ENCODE measurements at places on chromosomes 13 and 19.

- DNase-seq = no peak
Measured at GRCh38 chr13:59000770-59001169, 1163.0 kb downstream of the DIAPH3 start.

GRCh38 chr13:48925001-48925400 lies 50.7 kb upstream of the FNDC3A start:
- DNase-seq = no peak

GRCh38 chr19:49929121-49929610 lies at the start of the genes ATF5 and NUP62:
Gene ATF5, plus strand, starts transcription at chr19:49929205. Its CDS starts 1,646 bp downstream, at chr19:49930851.
Gene NUP62, minus strand, starts transcription at chr19:49929504. Its CDS starts 19,697 bp downstream, at chr19:49909807.
- peak; percentile 99 for DNase-seq

DNA sequence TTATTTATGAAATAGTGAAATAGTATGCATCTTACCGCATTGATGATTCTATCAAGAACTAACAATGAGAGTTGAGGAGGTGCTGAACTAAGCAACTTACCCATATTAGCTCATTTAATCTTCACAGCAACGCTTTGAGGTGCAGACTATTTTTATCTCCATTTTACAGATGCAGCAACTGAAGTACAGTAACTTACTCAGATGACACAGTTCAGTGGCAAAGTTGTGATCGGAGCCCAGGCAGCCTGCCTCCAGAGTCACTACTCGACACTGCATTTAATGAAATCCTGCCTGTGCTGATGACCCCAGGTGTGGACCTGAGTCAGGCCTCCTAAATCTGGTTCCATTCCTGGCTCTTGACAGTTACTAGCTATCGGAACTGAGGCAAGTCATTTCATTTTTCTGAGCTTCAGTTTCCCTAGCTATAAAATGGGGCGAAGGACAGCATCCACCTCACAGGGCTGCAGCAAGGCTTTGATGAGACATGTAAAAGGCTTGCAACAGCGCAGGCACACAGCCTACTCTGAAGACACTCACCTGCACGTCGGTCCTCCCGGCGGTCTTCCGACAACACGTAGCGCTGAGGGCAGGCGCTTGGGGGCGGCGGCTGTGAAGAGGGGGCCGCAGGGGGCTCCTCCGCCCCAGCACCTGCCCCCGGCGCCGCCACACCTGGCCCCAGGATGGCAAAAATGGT lies 1.5 kb downstream of the MYPOP start:
- no peak for DNase-seq

DNA sequence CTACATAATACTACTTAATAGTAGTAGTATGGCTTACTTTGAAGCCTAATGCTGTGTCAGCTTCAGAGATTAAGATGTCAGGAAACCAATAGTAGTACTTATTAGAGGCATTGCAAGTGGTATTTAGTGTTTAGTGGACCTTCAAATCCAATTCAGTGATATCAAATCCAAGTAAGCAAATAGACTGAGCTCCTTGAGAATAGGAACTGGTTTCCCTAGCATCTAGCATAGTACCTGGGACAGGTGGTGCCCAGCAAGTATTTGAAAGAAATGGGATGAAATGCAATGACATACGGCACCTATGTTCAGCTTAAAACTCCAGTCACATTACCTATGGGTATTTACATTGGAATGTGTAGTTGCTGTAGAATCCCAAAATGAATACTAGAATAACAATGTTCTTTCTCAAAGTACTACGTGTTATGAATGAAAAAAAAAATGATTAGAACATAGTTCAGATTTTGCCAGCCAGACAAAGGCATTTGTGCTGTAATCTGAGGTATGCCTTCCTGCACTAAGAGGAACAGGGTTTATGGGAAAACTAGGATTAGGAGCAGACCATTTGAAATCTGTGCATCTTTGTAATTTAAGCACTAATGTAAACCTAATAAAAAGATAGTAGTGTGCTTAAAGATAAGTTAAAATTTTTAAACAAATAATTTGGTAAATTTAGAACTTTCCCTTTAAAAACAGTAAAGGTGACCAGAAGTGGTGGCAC lies 17.1 kb downstream of the LSM14A start:
- no peak for DNase-seq

DNA sequence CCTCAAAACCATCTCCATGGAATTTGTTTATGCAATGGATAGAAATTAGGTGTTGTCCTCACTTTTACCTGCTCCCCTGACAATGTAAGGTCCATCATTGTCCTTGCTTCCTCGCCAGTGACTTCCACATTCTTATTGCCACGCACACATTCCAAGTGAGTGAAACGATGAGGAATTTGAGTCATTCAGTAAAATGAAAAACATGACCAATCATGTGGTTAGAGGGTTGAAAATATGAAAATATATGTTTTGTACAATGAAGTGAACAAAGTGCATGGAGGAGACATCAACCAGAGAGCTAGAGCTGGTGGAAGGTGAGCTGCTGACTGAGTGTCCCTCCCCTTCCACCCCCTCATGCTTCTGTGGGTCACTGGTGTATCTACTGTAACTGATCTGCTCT lies 91.7 kb downstream of the ATP8A2 start:
- no peak for DNase-seq

DNA sequence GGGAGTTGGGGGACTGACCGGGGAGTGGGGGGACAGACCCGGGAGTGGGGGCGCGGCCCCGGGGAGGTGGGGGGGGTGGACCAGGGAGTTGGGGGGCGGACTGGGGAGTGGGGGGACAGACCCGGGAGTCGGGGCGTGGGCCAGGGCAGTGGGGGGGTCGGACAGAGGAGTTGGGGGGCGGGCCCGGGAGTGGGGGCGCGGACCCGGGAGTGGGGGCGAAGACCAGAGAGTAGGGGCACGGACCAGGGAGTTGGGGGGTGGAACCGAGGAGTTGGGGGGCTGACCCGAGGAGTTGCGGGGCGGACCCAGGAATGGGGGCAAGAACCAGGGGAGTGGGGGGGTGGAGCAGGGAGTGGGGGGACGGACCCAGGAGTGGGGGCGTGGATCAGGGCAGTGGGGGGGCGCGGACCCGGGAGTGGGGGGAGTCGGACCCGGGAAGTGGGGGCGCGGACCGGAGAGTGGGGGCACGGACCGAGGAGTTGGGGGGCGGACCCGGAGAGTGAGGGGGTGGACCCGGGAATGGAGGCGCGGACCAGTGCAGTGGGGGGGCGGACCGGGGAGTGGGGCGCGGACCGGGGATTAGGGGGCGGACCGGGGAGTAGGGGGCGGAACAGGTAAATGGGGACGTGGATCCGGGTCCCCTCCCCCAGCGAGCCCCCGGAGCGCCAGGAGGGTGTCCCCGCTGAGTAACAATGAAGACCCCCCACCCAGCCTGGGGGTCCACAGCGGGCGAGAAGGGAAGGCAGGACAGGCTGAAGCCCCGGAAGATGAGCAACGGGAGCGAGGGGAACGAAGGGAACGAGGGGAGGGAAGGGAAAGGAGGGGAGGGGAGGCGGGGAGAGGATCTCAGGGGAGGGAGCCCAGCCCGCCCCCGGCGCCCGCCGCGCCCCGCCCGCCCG lies 589 bp downstream of the R3HDM4 start:
- DNase-seq = no peak

DNA sequence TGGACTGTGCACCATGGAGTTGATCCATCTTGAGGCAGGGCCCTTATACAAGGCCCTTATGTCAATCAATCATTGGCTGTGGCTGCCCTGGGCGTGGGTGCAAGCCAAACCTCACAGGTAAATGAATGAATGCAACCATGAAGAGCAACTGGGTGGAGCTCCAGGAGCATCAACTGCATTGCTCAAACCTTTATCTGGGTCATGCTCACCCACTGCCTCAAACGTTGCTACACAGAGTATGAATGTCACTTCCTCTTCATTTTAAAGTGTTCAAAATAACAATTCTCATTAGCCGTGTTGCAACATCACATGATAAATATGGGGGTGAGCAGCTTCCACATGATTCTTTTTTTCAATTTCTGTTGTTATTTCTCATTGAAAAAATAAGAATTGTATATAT lies 6.4 kb upstream of the ZNF333 start:
- no peak for DNase-seq

- no peak for DNase-seq
Measured at GRCh38 chr19:43589678-43590077, 6.3 kb downstream of the IRGQ start.

DNA sequence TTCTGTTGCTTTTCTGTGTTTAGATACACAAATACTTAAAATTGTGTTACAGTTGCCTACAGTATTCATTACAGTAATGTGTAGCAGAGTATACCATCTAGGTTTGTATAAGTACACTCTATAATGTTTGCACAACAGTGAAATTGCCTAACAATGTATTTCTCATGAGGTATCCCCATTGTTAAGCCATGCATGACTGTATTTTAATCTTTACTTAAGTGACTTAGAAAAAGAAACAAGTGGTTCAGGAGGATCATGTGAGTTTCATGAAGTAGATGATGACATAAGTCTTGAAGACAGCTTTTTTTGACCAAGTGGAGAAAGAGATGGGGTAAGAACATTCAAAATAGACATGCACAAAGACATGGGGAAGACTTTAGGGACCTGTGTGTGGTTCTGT lies 8.4 kb upstream of the KCTD4 start:
- DNase-seq = no peak

GRCh38 chr13:35014606-35015213 lies 72.6 kb downstream of the NBEA start:
- no peak for DNase-seq

DNA sequence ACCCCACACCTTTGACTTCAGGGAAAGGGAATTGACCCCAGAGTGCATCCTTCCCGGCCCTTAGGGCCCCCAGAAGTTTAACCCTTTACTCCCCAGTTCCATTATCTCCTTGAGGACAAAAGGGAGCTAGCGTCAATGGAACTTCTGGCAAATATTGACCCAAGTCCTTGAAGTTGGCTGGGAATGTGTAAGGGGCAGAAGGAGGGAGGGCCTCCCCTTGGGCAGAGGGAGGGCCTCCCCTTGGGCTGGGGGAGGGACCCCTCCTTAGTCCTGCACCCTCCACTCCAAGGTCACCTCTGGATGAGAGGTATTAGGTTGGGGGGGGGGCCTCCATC lies 3.0 kb upstream of the TMEM59L start:
- DNase-seq = no peak

- no peak for DNase-seq
Measured at GRCh38 chr13:113613789-113614379, 29.3 kb downstream of the TFDP1 start.

DNA sequence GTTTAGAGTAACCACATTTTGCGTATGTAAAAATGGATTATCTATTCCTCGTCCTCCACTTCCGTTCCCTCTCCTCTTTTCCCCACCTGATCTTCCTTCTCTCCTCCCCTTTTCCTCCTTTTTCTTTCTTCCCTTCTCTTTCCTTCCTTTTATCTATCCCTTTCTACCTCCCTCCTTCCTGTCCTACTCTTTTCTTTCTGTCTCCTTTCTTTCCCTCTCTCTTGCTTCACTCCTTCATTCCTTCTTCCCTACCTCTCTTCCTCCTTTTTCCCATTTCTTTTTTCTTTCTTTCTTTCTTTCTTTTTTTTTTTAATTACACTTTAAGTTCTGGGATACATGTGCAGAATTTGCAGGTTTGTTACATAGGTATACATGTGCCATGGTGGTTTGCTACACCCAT lies 688.4 kb upstream of the GPC6 start:
- no peak for DNase-seq

DNA sequence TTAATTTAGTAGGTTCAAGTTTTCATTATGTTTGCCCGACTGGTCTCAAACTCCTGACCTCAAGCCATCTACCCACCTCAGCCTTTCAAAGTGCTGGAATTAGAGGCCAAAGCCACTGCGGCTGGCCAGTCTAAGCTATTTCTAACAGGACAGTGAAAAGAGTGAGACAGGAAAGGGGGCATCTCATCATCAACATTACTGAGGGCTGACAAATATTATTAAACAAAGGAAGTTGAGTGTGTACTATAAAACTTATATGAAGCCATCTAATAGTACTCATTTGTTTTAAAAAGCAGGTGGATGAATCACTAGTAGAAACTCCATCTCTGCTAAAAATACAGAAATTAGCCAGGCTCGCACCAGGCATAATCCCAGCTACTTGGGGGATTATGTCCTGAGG lies 24.3 kb downstream of the ZNF611 start:
- no peak for DNase-seq

- no peak for DNase-seq
Measured at GRCh38 chr13:77779552-77780272, 82.2 kb downstream of the SLAIN1 start.

GRCh38 chr13:37216331-37216730 lies 110.9 kb upstream of the CSNK1A1L start:
- no peak for DNase-seq

- DNase-seq = no peak
Measured at GRCh38 chr19:56974556-56975207, 134.2 kb upstream of the PEG3 start.

DNA sequence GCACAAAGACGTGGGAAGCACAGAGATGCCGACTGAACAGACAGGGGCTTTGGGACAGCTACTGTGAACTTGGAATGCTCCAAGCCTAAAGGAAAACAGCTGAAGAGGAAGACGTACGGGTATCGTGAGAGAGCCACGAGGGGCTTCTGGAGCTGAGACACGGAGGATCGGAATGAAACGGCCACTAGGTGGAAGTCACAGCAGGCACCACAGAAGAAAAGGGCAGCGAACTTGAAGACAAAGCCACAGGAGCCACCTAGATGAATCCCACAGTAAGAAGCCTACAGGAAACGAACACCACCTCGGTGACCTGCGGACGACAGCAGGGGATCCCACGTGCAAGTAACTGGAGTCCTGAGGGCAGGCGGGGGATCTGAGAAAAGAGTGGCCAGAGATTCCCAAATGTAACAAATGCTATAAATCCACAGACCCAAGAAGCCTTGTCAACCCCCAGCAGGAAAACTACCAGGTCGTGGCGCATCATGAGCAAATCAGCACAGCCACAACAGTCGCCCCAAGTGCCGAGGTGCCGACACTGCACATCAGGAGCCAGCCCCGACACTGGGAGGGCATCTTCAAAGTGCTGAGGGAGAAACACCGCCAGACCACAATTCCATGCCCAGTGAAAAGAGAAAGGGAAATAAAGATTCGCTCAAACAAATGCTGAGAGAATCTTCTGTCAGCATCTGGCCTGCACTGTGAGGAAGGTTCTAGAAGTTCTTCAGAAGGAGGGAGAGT lies 39.3 kb upstream of the ISYNA1 start:
- DNase-seq = no peak

GRCh38 chr19:46631481-46631880 lies 4.5 kb downstream of the GNG8 start:
- no peak for DNase-seq

- no peak for DNase-seq
Measured at GRCh38 chr13:40283666-40284065, 382.8 kb downstream of the FOXO1 start.

DNA sequence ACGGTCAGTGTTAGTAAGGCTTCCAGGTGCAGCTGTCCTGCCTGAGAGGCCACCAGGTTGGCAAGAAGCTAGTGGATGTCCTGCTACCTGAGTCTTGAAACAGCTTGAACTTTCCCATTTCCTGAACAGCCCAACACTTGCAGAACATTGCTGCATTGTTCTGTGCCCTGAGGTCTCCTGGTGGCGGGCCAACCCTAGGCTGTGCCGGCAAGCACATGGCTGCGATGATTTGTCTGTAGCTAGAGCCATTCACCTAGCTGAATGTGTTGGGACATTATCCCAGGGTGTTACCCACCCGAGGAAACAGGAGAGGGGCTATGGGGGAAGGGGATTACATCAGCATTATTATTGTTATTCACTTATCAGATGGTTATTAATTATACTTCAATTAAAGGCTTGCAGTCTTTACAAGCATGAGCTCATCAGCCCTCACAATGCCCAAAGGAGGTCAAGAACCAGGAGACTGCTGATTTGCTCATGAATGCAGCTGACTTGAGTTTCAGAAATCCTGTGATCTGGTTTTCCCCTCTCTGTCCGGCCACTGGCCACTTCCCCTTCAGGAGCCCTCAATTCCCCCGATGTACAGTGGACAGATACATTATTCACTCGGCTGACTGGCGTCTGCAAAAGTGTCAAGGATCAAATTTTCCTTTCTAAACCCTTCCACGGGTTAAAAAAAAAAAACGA lies 187.6 kb upstream of the TSC22D1 start:
- DNase-seq = no peak

GRCh38 chr19:24033963-24034342 lies 53.0 kb upstream of the ZNF254 start:
- DNase-seq = no peak
